ENCODE measurements at places on chromosomes 12 and 14.
A peak's percentile ranks its signal among the peaks of the same experiment; 100 is the strongest.

GRCh38 chr12:42735861-42736361, 146.4 kb upstream of the PRICKLE1 start:
- DNase-seq: no peak

GRCh38 chr14:25832585-25832984, 765.2 kb downstream of the NOVA1 start:
- DNase-seq: no peak

DNA sequence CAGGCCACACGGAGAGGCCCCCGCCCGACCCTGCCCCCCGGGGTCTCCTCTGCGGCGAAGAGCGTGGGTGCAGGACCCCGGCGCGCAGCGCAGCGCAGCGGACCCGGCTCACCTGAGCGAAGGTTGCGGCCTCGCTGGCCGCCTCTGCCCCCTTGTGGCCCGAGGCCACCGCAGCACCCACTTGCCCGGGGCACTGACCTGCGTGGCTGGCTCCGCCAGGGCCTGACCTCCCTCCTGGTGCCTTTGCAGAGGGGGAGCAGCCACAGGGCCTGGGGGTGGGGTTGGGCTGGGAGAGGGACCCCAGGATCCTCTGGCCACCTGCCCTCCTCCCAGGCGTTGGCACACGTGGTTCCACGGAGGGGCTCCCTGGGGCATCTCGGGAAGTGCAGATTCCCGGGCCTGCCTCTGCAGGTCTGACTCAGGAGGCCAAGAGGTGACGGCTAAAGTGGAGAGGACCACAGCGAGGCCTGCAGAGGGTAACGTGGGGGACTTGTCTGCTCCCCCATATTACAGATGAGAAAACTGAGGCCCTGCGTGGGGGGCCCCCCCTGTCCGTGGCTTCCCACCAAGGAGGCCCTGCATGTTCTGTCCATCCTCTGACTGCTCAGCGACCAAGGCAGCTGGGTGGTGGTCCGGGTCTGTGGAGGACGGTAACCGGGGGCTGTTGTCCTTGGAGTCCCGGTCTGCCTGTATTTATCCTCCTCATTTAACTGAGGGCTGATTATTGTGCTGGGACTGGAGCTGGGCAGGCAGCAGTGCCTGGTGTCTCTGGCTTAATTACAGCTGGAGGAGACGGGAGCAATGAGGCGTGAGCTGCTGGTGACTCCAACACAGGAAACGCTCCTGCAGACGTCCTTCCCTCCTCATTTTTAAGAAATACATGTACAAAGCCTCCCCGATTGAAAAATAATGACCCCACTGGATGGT, 67.9 kb upstream of the BEGAIN start:
- DNase-seq: no peak

DNA sequence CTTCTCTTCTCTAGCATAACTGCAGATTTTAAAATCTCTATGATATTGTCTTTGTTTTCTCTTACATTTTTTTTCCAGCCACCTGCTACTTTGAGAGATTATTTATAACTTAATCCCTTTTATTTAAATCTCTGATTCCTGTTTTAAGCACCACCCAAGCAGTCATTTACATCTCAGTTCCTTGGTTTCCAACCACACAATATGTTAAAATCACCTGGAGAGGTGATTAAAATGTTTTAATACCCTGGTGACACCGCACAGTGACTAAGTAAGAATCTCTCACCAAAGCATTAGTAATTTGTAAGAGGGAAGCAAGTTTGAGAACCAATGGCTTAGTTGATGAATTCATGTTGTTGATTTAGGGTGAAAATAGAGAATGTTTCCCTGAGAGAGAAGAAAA, 849.8 kb downstream of the TMTC2 start:
- no peak for DNase-seq

DNA sequence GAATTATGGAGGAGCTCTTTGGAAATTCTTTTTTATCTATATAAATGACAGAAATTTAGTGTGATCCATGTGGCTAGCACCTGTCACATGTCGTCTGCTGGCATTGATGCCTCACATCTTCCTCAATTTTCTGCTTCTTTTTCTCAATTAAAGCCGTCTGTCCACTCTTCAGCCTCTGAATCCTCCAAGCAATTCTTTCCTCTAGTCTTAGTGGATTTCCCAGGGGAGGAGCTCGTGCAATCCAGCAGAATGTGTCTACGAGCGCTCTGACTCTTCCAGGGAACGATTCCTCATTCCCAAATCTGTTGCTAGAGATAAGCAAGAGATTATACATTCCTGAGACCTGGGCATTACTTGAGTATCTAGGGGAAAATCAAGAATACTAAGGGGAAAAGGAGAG, 176.6 kb downstream of the EMP1 start:
- DNase-seq: no peak

DNA sequence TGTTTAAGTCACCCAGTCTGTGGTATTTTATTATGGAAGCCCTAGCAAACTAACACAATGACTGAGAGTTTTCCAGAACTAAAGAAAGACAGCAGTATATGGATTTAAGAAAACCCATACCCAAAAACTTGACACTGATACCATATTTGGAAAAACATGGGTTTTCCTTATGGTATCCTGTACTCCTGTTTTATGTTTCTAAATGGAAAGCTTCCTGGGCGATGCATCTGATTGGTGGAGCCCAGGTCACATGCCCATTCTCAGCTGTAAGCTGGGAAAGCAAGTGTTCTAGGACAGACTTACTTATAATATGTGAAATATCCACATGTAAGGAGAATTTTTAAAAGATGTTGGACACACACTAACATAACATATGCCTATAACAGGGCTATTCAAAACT, 4.5 kb upstream of the RNASE4 start:
- no peak for DNase-seq

GRCh38 chr14:89708982-89709625, 245.4 kb downstream of the EFCAB11 start:
- no peak for DNase-seq

DNA sequence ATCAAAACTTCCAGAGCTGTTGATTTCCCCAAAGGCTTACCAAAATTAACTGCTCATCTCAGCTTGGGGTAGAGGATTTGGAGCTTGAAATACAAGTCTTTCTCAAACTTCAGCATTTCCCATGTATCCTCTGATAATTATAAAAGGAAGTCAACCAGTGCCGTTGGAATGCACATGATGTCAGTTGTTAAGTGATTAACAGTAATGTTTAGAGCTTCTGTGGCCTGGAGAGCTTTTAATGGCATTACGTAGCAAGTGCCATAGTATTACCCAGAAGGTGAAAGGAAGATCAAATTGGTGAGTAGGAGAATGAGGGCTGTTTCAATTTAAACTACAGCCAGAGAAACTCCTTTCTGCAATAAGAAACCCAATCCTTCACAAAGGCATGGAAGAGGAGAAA, 62.5 kb upstream of the PTPRR start:
- DNase-seq: no peak

DNA sequence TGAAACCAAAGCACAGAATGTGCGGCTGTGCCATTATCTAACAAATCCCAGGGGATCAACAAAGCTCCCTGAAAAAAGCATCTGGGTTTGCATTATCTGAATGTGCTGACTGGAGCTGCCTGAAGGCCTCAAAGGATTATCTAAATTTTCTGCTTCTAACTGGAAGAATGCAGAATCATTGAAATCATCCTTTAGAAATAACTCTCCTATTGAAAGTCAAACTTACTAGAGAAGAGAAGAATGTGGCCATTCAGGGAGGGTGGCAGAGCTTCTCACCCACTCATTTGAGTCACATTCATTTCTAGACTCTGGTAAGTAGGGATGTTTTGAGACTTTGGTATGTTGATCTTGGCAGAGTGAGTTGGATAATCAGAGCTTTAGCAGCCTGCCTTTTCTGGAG, 220.6 kb upstream of the RGS6 start:
- DNase-seq: no peak

GRCh38 chr14:59028476-59029202, 159.8 kb upstream of the DAAM1 start:
- DNase-seq: peak; percentile 97

GRCh38 chr12:76871082-76871481, 7.7 kb downstream of the CSRP2 start:
- no peak for DNase-seq

- no peak for DNase-seq
Measured at GRCh38 chr12:32454075-32454474, 54.7 kb downstream of the FGD4 start.

- no peak for DNase-seq
Measured at GRCh38 chr12:12723681-12724420, 6.7 kb downstream of the CDKN1B start.

DNA sequence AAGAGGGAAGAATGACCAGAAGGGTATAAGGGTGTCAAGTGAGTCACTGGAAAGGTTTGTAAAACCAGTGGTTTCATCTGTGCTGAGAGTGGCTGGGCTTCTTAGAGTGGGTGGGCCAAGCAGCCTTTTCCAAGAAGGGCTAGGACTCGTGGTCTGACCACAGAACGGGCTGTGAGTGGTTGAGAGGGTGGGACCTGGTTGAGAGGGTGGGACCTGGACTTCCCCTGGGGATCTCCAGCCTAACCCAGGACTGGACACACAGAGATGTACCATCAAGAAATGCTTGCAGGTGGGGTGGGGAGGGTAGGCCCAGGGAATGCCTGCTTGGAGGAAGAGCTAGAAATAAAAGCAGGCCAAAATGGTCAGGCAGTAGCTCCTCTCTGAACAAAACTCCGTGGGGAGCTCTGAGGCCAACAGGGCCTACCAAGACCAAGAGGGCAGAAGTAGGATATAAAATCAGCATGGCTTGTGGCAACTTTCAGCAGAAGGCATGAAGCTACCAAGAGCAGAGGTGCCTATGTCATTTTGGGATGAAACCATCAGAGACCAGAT, 140.5 kb downstream of the FOXN3 start:
- peak; percentile 9 for DNase-seq
